ENCODE measurements at places on chromosomes 5 and 9.

GRCh38 chr9:93057703-93058354, 672 bp upstream of the SUSD3 start:
- no peak for DNase-seq

- no peak for DNase-seq
Measured at GRCh38 chr5:67181648-67182221, 14.9 kb downstream of the CD180 start.

- DNase-seq, result no peak
Measured at GRCh38 chr9:91795598-91796241, 154.3 kb downstream of the ROR2 start.

DNA sequence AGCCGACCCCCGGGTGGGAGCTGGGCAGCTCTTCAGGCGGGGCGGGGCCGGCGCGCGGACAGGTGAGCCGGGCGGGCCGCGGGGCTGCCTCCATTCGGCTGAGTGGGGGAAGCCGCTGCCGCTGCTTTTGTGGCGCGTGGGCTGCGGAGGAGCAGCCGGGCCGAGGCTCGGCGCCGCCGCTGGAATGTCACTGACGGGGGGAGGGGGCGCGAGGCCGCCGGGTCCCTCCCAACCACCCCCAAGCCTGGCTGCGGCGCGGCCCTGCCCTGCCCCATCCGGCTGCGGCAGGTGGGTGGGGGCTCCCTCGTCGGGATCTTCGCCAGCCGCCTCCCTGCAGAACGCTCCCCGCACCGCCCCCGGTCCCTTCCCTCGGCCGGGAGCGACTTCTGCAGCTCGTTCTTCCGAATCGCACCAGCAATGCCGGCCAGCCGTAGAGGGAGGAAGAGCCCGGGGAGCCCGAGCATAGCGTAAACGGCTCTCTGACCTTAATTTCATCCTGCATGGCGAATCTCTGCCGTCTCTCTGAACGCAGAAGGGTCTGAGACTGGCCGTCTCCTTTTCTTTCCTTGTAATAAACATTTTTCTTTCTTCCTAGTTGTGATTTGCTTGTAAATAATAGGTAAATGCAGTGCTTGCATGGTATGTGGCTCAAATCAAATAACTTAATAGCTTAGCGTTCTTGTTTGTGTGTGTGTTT, 505 bp downstream of the SPTAN1 start:
- no peak for DNase-seq

DNA sequence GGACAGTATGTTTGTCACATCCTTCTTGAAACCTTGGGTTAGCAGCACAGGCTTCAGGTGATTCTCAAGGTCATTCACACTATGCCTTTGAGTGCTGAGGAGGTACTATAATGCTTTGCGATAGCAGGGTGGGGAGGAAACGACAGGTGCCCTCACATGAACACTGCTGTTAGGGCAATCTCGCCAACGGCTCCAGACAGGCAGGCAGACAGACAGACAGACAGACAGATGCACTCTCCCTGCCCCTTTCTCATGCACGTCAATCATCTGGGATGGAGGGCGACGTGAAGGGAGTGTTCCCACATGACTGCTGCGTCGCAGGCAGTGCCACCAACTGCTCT, 82.9 kb downstream of the RAPGEF1 start:
- DNase-seq, result no peak

GRCh38 chr9:75962013-75962661, 71.7 kb downstream of the PCSK5 start:
- no peak for DNase-seq

- DNase-seq, result no peak
Measured at GRCh38 chr9:26747611-26748010, 145.0 kb downstream of the CAAP1 start.

GRCh38 chr5:104763216-104763615, 1200.6 kb upstream of the NUDT12 start:
- DNase-seq, result no peak

GRCh38 chr5:165914456-165914855, 2377.0 kb upstream of the WWC1 start:
- DNase-seq, result no peak

DNA sequence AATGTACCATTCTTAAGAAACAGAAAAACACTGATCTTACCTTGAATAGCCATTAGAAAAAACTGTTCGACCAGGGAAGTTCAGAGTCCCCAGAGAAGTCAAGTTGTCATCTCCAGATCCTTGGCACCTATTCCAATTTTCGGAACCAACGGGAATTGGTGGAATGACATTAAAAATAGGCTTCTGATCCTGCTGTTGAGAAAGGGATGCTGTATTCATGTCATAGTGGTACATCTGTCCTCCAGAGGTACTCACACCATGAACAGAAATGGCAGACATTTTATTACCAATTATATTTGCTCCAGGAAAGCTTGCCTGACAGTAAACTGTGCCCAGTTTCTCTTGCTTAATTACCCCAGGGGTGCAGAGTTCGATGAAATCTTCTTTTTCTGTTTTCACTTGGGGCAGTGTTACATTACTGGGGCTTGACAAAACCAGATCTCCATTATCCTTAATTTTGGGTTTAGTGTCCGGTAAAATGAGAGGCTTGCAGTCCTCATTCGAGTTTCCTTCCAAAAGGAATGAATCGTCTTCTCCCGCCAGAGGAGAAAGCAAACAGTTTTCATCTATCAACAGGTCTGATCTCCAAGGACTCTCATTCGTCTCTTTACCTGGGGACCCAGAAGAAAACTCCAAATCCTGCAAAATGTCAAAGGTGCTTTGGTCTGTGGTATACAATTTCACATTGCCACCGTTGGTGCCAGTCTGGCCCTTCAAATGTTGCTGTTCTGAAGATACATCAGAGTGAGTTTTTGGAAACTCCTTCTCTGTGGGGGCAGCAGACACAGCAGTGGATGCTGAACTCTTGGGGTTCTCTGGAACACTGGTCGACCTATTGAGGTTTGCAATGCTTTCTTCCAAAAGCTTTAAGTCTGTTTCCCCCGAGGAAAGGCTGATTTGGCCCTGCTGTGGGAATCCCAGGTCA, 3.6 kb downstream of the NR3C1 start:
- DNase-seq, result no peak

GRCh38 chr9:135480071-135480939, 723 bp downstream of the PPP1R26 start:
- DNase-seq, result no peak

- no peak for DNase-seq
Measured at GRCh38 chr5:161414896-161415295, 131.6 kb downstream of the GABRB2 start.

GRCh38 chr9:130842545-130842944, 7.5 kb downstream of the ABL1 start:
- DNase-seq, result no peak

Measured in brain pericyte (primary cell).